Substantia nigra (tissue), 51 donors: ENCODE measurements at places on chromosomes 16 and 17.
A peak's percentile ranks its signal among the peaks of the same experiment; 100 is the strongest.

DNA sequence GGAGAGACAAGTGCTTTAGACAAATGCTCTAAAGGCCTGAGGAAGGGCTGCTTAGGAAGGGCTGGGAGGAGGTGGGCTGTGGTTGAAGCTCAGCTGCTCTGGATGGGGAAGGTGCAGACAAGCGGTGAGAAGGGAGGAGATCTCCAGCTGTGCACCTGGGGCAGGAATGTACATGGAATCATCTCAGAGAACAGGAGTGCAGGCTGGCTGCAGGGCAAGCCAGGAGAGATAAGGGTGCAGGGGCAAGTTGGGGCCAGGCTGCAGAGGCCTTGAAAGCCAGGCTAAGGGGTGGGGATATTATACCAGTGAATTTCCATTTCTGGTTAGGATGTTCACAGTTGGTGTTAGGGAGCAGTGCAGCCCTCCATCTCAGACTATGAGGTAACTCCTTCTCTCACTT lies 4.2 kb downstream of the SLC6A2 start:
- DNase-seq = no peak

DNA sequence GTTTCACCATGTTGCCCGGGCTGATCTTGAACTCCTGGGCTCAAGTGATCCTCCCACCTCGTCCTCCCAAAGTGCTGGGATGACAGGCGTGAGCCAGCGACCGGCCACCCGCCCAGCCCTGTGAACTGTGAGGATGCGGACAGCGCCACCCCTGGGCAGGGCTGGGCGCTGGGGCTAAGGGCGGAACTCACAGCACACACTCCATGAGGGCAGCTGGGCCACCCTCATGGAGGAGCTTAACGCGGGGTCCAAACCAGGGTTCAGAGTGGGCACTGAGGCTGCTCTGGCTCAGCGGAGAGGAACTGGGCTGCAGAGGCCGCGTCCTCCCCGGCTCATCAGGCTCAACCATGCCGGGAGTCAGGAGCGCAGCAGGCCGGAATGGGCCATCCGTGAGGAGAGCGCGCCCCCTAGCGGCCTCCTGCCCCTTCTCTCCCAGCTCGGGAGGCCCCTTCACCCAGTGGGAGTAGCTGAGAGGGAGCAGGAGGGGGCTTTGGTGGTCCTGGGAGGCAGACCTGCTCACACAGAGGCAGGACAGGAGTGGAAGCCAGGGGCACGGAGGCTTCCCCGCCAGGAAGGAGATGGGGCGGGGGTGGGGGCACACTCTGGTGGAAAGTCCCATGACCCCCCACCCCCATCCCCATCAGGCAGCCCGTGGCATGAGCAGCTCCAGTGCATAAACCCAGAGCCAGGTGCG lies 13.8 kb downstream of the CORO7 start:
- DNase-seq = peak; percentile 47

GRCh38 chr17:67110619-67111018 lies 66.3 kb downstream of the CACNG1 start:
- DNase-seq = no peak

- no peak for DNase-seq
These were observed 93.7 kb downstream of the CA10 start for GRCh38 chr17:52064791-52065211.

- DNase-seq = no peak
These were observed 25.5 kb upstream of the SNN start for GRCh38 chr16:11642765-11643116.

DNA sequence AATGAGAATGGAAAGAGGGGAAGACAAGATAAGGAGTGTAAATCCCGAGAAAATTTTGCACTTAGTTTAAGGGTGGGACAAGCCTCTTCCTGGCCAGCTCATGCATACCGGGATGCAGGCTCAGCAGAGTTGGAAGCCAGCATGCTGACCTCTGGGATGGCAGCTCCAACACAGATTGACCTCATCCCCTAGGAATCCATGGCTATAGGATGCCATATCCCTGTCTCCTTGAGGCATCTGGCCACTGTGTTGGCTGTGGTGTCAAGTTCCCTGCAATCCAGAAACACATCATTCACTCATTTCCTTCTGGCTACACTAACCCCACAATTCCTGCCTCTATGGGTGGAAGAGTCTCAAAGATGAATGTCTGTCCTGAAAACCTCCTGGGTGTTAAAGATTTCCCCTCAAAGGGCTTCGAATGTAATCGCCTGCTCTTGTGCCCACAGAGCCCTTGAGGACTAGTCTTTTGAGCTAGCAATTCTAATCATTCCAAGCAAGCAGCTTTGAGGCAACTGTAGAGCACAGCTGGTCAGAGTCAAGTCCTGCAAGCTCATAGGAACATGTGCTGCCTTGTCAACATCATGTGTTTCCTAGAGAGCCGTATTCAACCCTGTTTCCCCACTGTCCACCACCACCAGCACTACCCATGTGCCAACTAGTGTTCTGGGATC lies 141.4 kb downstream of the PMP22 start:
- DNase-seq = no peak
